ENCODE measurements at places on chromosomes 4 and X.
A peak's percentile ranks its signal among the peaks of the same experiment; 100 is the strongest.

GRCh38 chrX:130120321-130120731 lies 10.0 kb upstream of the ELF4 start:
- DNase-seq, result no peak

DNA sequence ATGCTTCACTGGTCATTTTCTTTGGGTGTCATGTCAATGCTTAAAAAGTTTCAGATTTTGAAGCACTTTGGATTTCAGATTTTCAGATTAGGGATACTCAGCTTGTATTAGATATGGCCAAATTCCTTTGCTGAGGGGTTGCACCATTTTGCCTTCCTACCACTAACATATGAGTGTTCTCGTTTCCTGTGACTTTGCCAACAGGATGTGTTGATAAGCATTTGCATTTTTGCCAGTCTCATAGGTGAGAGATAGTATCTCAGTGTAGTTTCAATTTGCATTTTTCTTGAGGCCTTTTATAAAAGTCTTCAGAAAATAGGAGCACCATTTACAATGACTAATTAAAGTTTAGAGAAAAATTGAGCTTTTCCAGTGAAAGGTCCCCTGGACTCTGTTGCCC lies 71.6 kb upstream of the CLCN4 start:
- no peak for DNase-seq

DNA sequence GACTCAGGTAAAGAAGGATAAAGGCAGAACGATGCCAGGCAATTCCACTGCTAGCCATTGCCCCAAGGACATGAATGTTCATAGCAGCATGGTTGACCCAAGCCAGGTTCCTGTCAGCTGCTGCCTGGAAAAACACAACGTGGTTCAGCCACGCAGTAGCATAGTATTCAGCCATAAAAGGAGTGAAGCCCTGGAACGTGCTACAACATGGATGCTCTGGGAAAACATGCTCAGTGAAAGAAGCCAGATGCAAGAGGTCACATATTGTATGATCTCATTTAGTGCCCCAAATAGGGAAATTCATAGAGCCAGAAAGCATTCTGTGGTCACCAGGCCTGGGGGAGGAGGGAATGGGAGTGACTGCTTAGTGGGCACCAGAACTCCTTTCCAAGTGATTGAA lies 129.8 kb downstream of the GPR143 start:
- DNase-seq, result peak; percentile 61

- no peak for DNase-seq
Observed at GRCh38 chrX:13360146-13360545, 40.3 kb upstream of the ATXN3L start.

DNA sequence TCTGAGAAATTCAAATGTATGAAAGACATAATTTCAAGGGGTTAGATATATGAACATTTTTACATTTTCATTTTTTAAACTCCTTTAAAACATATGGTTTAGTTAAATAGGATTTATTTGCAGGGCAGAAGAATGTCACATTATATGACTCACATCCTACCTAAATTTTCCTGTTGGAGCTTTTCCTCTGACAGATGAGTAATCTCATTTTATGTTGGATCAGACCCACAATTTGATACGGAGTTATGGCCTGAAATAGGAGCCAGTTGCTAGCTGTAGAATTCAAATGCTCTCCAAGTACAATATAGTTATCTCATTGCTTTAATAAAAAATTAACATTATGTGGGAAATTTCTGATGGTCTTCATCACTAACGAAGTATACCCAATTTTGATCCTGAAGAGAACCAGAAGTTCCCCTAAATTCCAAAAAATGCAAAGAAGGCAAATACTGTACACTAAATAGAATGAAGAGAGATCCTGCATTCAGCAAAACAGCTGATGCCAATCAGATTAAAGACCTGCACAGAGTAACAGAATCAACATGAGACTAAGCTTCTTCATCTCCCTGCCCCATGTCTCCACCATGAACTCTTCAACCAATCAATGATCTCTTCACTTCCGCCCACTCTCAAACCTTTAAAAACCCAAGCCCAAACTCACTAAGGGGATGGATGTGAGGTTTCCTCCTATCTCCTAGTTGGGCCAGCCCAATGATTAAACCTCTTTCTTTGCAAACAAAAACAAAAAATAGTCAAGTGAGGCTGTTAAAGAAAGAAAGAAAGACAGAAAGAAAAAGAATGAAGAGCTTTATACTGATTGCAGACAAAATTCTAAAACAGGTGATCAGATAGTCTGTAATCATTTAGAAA lies 10.9 kb upstream of the EXOSC9 start:
- no peak for DNase-seq

DNA sequence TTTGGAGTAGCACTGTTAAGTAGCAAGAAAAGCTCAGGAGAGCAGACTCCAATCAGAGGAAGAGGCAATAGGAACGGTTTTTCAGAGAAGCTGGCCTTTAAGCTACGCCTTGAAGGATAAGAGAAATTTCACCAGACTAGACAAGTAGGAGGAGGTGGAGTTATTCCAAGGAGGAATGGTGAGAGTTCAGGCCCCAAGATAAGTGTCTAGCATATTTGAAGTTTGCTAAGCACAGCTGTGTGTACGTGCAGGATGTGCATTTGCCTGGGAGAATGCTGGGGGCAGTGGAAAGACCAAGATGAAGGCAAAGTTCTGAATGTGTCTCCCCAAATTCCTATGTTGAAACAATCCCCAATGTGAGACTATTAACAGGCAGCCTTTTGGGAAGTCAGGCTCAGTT lies 91.6 kb downstream of the SOWAHB start:
- no peak for DNase-seq

DNA sequence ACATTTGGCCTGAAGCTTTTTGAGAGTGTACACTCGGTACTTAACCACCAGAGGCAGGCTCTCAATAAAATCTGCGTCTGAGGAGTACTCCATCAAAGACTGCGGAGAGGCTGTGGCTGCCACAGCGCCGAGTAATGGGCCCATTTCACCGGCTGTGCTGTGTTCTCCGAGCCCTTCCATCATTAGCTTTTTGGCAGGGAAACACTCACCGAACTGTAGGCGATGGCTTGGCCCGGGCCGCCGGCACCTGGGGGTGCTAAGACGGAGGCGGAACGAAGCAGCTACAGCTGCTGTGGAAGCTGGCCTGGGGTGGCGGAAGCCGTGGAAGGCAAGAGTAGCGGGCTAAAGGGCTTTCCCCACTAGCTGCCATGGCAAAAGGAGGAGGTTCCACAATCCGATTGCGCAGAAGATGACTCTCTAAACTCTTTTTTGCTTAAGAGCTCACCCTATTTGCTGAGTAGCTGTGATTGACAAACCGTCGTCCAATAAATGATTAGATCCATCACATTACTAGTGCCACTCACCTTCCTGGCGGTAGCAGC lies 48.5 kb upstream of the PABPC1L2A start:
- no peak for DNase-seq

GRCh38 chr4:18980516-18981233 lies 959.1 kb upstream of the LCORL start:
- DNase-seq, result no peak

- DNase-seq, result no peak
Observed at GRCh38 chr4:7781993-7782392, 157.7 kb downstream of the AFAP1 start.

DNA sequence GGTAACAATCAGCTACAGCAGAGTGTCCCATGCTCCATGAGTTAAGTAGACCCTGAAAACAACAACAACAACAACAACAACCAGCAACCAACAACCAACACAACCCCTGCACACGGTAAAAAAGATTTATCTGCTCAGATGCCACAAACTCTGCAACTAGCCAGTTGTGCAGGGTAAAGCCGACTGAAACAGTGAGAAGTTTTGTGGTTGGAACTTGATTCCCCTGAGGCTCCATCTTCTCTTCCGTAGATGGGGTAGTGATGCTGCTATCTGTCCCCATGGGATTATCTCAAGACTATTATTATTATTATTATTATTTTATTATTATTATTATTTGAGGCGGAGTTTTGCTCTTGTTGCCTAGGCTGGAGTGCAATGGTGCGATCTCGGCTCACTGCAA lies 50.6 kb upstream of the RAPGEF2 start:
- DNase-seq, result no peak

DNA sequence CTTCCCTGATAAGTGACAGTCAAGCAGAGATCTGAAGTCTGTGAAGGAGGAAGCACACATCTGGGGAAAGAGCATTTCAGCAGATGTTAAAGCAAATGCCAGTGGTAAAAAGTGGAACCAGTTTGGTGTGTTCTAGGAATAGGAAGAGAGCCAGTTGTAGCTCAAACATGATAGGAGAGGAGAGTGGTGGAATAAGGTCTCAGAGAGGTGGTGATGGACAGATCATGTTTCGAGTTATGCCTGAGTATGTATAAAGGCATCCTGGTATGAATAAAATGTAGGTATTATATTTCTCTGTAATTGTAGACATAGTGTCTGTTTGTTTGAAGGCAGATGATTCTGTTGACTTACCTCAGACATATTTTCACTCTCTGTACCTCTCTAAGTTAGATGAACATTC lies 89.1 kb downstream of the LARP7 start:
- no peak for DNase-seq

DNA sequence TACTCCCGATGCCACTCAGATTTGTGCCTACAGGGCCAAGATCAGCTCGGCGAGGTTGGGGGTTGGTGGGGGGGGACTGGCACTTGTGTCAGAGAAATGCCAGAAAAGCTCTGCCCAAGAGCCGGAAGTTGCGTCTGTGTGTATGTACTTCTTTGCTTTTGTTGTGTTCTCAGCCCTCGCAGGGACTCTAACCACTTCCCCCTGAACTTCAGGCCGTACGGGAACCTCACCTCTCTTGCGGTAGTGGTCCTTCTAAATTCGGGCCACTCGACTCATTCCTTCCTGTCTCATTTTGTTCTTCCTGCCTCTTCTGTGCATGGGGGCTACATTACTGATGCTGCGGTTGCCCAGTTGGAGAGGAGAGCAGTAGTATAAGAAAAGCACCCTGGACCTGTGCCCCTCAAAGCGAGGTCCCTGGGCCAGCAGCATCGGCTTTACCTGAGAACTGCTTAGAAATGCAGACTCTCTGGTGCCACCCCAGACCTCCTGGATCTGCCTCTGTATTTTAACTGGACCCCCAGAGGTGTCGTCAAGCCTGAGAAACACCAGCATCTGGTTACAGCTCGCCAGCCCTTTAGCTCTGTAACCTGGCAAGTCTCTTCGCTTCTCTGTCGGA lies 146.3 kb upstream of the RPS6KA3 start:
- peak; percentile 64 for DNase-seq

DNA sequence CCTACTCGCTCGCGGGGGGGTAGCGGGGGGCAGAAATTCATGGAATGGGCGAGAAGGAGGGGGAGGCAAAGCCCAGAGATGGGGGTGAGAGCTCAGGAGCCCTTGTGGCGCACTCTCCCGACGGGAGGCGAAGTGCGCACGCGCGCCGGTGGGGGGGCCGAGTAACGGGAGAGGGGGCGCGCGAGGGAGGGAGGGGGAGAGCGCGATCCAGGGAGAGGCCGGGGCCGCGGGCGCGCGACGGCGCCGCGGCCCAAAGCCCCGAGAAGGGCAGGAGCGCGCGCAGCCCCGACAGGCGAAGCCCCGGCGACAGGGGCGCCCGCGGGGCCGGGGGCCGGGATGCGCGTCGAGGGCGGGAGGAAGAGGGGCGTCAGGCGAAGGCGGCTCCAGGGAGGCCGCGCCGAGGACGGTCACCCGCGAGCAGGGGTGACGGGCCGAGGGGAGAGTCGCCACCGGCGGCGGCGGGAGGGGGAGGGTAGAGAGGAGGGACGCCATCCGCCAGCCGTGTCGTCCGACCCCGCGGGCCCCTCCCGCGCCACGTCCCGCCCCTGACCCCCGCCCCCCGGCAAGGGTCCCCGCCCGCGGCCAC lies 421 bp downstream of the MECP2 start:
- peak; percentile 79 for DNase-seq

- no peak for DNase-seq
Observed at GRCh38 chr4:107991945-107992630, 2.4 kb downstream of the HADH start.

GRCh38 chr4:119209077-119209476 lies 3.4 kb upstream of the USP53 start:
- no peak for DNase-seq

GRCh38 chr4:183376381-183376780 lies 54.2 kb upstream of the CLDN24 start:
- no peak for DNase-seq

DNA sequence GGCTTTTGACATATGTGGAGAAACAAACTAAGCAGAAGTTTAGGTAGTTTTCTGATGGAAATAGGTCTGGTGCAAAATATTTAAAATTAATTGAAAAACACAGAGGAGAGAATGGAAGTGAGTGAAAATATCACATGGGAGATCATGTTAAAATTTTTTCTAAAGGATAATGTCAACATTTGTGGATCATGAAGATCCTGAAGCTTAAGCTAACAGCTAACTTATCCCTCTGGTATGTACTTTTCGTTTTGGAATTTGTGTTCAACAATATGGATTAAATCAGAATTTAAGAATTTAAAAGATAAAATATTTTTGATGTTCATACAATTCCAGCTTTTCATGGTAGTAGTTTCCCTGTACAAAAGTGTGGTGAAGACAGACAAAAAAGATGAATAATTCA lies 572.8 kb upstream of the FAM241A start:
- DNase-seq, result no peak

DNA sequence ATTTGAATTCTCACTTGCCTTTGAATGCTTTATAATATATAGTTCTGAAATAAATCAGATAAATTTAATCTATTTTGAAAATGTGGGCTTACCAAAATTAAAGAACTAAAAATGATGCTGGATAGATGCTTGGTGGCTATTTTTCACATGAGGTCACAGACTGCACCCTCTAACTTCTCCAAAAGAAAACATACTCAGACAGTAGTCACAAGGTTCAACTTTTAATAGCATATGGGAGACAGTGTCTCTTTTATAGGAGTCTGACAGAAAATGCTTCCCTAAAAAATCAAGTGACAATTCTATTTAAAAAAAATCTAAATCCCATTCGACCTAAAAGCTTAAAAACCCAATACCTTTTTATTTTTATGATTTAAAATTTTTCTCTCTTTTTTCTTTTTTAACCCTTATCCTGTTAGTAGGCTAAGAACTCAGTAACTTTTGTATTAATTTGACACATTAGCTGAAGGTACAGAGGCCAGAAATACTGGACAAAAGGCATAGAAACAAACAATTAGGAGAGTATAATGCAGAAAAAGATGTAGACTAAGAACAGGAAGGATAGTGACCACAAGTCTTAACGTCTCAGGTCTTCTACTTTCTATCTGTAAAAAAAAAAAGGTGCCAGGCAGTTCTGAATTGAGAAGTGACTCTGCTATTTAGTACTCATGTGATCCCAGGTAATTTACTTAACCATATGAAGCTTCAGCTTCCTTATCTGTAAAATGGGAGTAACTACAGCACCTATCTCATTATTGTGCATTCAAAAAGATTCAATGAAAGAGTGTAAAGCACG lies 7.6 kb downstream of the TIGD4 start:
- no peak for DNase-seq

- DNase-seq, result no peak
Observed at GRCh38 chr4:26860922-26861433, 337 bp downstream of the STIM2 start.

DNA sequence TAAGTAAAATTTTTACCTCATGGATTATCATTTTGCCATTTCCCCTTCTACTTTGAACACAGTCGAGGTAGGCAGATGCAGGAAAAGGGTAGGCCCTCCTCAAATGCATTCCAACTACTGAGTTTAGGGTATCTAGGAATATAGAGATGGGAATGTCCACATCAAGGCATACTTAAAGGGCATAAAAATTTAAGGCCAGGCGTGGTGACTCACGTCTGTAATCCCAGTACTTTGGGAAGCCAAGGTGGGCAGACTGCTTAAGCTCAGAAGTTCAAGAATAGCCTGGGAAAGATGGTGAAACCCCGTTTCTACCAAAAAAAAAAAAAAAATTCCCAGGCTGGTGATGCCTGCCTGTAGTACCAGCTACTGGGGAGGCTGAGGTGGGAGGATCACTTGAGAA lies 146.5 kb downstream of the PDGFC start:
- no peak for DNase-seq

- DNase-seq, result no peak
Observed at GRCh38 chr4:141643557-141643956, 7.2 kb downstream of the IL15 start.

GRCh38 chr4:105741548-105741947 lies 33.0 kb downstream of the GSTCD start:
- no peak for DNase-seq
